ENCODE measurements at places on chromosomes 5 and 9.

DNA sequence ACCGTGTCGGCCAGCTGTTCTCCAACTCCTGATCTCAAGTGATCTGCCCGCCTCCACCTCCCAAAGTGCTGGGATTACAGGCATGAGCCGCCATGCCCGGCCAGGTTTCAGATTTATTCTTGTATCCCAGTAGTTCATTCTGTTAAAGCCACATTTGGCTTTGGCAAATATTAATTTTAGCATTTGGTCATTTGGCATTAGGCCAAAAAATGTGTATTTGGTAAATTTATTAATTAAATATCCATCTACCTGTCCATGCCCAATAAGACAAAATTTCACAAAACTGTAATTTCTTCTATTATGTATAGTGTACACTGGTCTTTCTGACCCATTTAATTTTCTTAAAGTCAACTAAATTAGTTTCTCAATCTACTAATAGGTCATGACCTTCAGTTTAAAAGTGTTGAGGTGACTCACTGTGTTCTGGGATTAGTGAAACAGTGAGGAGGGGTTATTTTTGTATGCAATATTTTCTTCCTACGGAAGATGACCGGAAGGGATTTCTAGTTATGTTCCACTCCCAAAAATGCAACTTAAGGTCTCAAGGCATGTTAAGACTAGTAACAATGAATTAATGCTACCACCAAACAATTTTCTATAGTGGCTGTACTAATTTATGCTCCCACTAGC is 21.0 kb downstream of the OSTF1 start:
- no peak for DNase-seq

DNA sequence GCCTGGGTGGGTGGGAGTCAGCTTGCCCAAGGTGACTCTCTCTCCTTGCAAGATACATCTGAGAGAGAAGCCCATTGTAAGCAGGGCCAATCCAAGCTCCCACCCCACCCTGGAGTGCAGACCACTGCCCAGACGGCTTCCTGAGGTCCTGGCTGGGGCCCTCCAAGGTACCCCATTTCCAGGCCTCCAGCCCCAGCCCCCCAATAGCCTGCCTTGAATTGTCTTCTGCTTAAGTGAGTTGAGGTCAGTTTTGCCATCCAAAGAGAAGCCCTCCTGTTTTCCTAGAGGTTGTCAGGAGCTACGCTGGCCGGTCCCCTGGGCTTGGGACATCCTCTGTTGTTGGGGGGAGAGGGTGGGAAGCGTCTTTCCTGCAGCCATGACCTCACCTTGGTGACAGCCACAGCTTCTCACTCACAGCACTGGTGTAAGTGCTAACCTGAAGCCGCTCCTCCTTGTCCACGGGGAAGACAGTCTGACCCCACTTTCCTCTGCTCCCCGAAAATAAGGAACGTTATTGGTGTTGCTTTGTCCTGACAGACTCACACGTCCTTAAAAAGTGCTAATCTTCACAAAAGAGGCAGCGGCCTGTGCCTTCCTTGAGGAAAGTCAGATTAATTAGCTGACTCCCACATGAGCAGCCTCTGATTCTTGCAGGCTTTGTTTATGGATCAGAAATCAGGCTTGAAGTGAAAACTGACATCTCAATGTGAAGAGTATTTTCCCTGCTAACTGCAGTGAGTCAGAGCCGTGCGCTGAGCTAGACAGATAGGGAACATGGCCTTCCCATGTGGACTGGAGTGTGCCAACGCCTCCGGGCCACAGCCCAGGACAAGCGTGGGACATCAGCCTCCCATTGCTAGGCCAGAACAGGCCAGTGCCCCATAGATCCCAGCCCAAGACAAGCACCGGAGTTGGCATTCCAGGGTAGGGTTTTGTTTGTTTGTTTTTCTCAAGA is 52.3 kb downstream of the ADAMTS2 start:
- no peak for DNase-seq

GRCh38 chr5:81830596-81830995 is 79.7 kb upstream of the SSBP2 start:
- no peak for DNase-seq

- no peak for DNase-seq
These were observed 128.0 kb downstream of the ADAMTSL1 start for GRCh38 chr9:18601956-18602355.

DNA sequence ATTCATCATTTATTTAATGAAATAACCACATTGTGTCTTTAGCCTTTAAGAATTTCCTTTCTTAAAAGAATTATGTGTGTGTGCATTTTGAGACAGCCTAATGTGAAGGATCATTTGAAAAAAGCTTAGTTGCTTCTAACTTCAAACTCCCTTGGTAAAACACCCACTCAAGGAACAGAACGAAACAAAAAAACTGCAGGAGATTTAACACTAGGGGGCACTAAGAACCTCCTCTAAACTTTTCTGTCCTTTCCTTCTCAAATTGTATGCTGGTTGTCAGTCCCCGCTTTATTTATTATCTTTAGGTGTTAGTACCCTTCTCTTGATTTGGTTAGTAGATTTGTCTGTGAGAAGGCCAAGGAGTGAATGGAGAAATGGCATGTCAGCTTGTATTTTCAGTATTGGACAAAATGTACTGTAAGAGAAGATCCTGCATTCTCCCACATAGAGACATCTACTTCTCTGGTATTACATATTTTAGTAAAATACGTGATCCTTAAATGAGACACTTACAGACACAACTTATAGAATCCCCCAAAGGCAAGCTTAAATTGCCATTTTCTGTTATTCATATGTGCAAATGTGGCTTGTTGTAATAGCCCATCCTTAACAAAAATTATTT is 229.7 kb downstream of the MRPS30 start:
- DNase-seq = no peak

- no peak for DNase-seq
These were observed 3.4 kb upstream of the TRMO start for GRCh38 chr9:97925497-97926334.

DNA sequence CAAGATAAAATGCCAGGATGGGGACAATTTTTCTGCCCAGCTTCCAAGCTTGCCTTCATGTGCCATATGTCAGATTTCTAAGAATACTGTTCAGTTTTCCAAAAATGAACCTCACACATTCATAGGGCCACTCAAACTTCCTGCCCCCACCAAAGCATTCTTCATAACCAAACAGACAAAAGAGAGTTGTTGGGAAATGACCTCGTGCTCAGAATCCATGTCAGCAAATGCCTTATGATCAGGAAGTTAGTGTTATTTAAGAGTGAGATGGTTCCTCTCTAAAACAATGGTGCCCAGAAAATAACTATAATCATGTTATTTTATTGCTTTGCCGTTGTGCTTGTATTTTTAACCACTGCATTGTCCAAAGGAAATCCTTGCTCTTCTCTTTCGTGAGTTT is 208.2 kb downstream of the ZNF608 start:
- no peak for DNase-seq

DNA sequence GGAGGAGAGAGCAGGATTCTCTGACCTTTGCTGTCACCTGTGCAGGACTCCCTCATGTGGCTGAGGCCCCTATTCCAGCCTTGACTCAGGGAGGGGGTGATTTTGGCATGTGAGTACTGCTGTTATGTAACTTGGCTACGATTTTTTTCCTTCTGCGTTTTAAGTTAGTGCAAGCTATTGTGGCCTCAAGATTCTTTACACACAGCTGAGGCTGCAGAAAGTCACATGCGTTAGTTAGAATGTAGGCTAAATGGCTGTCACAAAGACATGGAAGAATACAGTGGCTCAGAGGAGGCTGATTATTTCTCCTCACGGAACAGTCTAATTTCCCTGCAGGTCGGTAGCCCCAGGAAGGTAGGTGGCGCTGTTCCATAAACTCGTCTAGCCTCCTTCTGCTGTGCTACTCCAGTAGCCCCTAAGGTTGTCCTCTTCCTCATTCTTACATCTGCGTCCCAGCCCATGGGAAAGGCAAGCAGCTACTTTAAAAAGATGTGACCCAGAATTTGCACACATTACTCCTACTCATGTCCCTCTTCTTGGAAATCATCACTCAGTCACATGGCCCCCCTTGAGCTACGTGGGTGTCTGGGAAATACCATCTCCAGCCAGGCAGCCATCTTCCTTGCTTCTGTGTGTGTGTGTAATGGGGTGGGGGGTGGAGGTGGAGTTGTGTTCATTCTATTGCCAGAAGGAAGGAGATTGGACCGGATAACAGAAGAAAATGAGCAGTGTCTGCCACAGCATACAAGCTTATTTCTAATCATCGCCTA is 486.6 kb downstream of the CCDC171 start:
- DNase-seq = no peak

DNA sequence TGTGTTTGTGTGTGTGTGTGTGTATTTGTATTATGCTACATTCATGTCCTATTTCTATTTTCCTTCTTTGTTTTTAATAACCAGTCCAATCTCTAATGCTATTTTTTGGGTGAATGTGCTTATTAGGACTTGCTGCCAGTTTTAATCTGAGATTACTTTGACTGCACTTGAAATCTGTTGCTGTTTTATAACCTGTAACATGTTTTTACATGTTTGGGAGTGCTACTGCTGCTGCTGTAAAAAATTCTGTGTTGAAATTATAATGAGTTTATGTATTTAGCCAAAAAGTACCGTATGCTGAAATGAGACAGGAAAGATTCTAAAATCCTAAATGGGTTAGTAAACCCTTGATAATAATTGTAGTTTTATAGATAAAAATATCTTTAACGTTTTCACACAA is 104.7 kb upstream of the SSBP2 start:
- no peak for DNase-seq

GRCh38 chr9:120490888-120491595 is 88.9 kb downstream of the CDK5RAP2 start:
- no peak for DNase-seq

DNA sequence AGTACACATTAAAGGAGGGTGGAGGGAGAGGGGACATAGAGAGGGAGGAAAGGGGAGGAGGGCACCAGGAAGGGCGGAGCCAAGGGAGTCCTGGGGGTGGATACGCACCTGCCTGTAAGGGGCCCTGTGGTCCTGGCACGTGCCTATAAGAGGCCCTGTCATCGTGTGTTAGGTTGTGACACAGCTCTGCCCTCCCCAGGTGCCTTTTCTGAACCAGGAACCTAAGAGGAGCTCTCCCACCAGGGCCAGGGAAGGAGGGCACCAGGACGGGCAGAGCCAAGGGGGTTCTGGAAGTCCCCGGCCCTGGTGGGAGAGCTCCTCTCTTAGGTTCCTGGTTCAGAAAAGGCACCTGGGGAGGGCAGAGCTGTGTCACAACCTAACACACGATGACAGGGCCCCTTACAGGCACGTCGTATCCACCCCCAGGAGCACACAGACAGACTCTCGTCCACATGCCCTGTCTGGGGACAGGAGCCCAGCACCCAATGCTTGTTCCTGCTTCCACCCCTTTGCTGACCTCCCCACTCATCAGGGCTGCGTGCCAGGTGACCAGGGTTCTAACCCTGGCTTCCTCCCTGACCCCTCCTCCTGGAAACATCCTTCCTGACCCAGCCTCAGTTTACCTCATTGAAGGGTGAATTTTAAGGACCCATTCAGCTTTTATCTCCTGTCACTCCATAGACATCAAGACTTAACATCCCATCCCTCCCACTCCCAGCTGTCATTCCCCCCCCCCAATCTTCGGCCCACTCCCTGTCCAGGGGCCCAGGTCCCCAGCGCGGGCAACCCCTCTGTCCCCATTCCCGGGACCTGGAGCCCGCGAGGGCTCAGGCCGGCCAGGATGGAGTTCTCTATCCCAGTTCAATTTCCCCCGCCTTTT is 12.9 kb upstream of the OLFM1 start:
- no peak for DNase-seq

- DNase-seq = no peak
These were observed 11.1 kb upstream of the REEP5 start for GRCh38 chr5:112933105-112933504.

GRCh38 chr9:6271508-6272228 is 56.1 kb downstream of the IL33 start:
- no peak for DNase-seq

- no peak for DNase-seq
These were observed 18.6 kb upstream of the IFNB1 start for GRCh38 chr9:21096172-21096900.

- DNase-seq = no peak
These were observed 26.9 kb downstream of the TCERG1 start for GRCh38 chr5:146474065-146474464.

DNA sequence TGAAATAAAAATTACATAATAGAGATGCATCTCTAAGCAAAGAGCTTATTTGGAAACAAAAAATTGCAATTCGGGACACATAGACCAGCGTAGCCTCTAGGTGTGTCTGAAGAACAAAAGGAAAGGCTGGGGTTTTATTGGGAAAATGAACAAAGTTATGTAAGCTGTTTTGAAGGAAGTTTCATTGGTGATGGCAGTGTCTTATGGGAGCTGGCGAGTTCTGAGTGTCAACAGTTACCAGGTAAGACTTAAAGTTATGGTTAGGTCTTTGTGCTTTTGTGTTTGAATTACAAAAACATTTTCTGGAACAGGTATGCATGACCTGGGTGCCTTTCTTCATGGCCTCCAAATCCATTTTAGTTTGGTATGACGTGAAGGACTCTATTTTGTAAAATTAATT is 48.9 kb downstream of the SLC27A6 start:
- no peak for DNase-seq

DNA sequence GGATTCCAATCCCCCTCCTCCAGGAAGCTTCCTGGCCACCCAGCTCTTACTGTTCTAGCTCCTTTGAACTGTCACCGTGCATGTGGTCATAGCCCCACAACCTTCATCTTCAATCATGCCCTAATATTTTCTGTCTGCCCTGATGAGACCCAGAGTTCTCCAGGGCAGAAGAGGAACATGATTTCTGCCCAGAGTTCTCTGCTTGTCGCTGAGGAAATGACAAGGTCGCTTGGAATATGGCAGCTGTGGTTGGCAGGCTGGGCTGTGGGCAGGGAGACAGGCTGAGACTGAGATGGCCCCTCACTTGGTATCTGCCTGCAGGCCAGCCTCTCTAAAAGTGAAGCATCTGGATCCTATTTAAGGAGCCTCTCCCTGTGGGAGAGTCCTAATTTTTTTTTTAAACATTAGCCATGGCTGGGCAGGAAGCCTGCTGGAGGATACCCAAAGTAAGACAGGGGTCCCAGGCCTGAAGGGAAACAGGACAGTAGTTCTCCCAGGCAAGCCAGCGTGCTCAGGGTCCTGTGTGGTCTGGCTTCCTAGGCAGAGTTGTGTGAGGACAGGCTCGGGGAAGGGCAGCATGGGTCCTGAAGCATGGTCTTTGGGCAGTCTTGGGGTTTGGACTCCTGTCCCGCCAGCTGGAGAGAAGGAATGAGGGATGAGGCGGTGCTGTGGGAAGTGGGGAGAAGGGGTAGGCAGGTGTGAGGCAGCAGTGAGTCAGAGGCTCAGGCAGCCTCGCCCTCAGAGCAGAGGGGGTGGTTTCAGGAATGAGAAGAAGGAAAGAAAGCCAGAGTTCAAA is 242.1 kb downstream of the FSTL4 start:
- DNase-seq = no peak

- no peak for DNase-seq
These were observed 16.9 kb upstream of the UBAP2 start for GRCh38 chr9:34065541-34065940.

GRCh38 chr9:132457504-132458236 is 47.7 kb downstream of the CFAP77 start:
- no peak for DNase-seq

Measured in GM12892 (cell line).